Adrenal gland (tissue), 19 donors: ENCODE measurements at places on chromosomes 5 and 9. TPM values are rescaled to one million over a fixed set of nuclear protein-coding genes. Genes with fewer than 3 reads are reported as not detected.

Gene CER1
- 0.39 TPM for total RNA-seq

Gene TMEM171
- 0.69 TPM for total RNA-seq

Gene ADRB2
- total RNA-seq, result 0.83 TPM

Gene GHR
- 12.7 TPM for total RNA-seq

Gene AQP7
- total RNA-seq, result 0.33 TPM

Gene NFIL3
- 42.4 TPM for total RNA-seq

Gene PFDN1
- 49.1 TPM for total RNA-seq

Gene C9orf153
- not detected for total RNA-seq

Gene OBP2B
- total RNA-seq, result not detected

Gene TSSK1B
- total RNA-seq, result not detected

Gene SELENOP
- total RNA-seq, result 724 TPM

Gene NSD1
- 49.6 TPM for total RNA-seq

Gene EXOSC3
- 61.6 TPM for total RNA-seq

Gene IL33
- total RNA-seq, result 28.3 TPM

Gene ZBTB43
- 26.7 TPM for total RNA-seq

Gene ANKRD31
- total RNA-seq, result 0.41 TPM

Gene STPG3
- total RNA-seq, result not detected

Gene CCL27
- total RNA-seq, result 0.65 TPM

Gene TRIM7
- total RNA-seq, result 4.5 TPM

Gene ANKRD18A
- total RNA-seq, result not detected

Gene SLC22A5
- 20.5 TPM for total RNA-seq

Gene ELOVL7
- 1.3 TPM for total RNA-seq

Gene CCDC69
- total RNA-seq, result 195 TPM

Gene NR2F1-AS1
- 30.8 TPM for total RNA-seq

Gene ADCY2
- total RNA-seq, result 2.3 TPM

Gene OSMR
- total RNA-seq, result 49.9 TPM

Gene OR1L6
- total RNA-seq, result not detected

Gene NFX1
- total RNA-seq, result 32.9 TPM

Gene DMGDH
- 8.9 TPM for total RNA-seq

Gene CTXN3
- not detected for total RNA-seq

Gene ARSI
- total RNA-seq, result 0.35 TPM
